ENCODE measurements at places on chromosomes 12 and 14.

GRCh38 chr14:66293533-66294105 is 192.6 kb upstream of the CCDC196 start:
- DNase-seq, result no peak

DNA sequence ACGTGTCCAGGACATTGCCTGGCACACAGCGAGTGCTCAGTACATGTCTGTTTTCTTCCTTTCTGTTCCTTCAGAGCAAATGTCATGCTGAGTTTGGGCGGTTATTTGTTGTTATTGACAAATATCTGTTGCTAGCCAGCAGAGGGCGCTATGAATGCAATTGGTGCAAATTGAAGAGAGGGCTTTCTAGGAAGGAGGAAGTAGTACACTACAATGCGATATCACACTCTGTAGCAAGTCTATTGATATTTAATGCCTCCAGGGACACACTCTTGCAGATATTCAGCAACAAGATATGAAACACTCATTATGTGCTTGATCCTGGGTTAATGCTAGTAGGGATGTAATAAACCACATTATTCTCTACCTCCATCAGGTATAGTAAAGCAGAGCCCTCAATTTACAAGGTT is 267.3 kb upstream of the SRRM4 start:
- no peak for DNase-seq

GRCh38 chr14:77832297-77832696 is 32.4 kb downstream of the ADCK1 start:
- DNase-seq, result no peak

DNA sequence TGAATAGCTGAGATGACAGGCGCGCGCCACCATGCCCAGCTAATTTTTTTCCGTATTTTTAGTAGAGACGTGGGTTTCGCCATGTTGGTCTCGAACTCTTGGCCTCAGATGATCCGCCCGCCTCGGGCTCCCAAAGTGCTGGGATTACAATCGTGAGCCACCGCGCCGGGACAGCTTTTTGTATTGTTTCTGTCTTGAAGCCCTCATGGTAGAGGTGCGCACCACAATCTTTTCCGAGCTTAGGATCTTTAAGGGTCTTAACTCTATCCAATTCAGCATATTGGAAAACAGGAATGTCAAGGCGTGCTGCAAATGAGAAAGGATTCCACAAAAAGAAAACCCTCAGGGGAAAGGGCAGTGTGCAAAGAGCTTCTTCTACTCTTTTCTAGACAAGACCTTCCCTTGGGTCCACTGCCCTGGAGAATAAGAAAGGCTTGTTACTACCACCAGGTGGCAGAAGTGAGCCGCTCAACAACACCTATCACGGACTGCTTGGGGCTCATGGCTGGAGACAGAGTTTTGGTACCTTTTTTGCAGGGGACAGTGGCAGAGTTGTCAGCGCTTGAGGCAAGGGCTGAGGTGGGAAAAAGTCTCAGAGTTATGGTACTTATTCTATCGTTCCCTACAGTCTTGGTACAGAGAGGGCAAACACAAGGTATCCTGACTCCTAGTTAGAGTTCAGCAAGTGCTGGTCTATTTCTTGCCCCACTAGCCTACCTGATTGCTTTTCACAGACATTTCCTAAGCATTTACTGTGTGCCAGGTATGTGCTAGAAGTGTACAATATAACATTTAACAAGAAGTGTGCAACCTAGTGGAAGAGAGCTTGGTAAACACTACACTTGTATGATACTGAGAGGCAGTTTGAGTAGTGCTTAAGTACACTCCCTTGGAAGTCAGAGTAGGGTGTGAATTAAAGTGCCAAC is 16.4 kb upstream of the SP7 start:
- DNase-seq, result peak; percentile 68

GRCh38 chr12:96623155-96623554 is 133.8 kb downstream of the CFAP54 start:
- DNase-seq, result no peak

- DNase-seq, result no peak
Measured at GRCh38 chr12:93763746-93764147, 86.6 kb downstream of the CRADD start.

DNA sequence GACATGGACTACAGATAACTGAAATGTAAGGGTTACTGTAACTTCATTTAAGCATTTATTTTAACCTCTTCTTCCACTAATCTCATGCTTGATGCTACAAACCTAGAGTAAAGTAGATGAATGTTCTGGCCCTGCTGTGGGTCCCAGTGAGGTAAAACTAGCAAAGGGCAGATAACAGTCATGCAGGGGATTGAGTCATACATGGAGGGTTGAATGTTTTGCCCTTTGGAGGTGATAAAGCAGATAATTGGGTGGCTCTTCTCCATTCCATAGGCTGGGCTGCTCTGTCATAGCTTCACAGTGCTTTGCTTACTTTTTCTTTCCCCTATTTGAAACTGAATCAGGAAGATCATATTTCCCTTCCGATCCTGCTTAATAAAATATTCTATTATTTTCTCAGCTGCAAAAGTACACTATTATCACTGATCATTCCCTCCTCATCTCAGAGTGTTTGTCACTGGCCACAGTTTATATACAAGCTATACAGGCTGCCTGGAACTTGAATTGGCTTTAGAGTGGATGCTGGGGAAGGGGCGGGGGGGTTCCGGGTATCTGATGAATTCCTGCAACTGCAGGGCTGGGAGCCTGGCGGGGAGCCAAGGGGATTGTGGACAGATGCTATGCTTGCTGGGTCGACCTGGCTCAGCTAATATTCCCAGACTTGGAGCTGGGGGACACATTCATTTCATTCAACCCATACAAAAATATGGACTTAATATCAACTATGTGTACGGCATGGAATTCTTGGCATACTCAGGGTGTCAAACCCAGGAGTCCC is 235.1 kb downstream of the NRXN3 start:
- DNase-seq, result no peak

GRCh38 chr12:57491393-57492280 is 3.8 kb downstream of the MARS1 start:
- no peak for DNase-seq

DNA sequence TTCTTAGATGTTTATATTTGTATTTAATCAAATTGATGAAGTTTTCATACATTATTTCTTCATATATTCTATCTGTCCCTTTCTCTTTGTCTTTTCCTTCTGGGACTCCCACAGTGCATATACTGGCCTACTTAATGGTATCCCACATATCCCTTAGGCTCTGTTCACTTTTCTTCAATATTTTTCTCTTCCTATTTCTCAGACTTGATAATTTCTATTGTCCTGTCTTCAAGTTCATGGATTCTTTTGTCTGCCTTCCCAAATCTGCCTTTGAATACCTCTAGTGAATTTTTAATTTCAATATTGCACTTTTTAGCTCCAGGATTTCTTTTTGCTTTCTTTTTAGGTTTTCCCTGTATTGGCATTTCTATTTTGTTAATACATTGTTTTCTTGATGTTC is 33.4 kb downstream of the IFT81 start:
- no peak for DNase-seq

GRCh38 chr12:46522071-46522470 is 149.5 kb upstream of the SLC38A2 start:
- peak; percentile 10 for DNase-seq

GRCh38 chr14:58292187-58292586 is 6.2 kb upstream of the ARID4A start:
- no peak for DNase-seq

DNA sequence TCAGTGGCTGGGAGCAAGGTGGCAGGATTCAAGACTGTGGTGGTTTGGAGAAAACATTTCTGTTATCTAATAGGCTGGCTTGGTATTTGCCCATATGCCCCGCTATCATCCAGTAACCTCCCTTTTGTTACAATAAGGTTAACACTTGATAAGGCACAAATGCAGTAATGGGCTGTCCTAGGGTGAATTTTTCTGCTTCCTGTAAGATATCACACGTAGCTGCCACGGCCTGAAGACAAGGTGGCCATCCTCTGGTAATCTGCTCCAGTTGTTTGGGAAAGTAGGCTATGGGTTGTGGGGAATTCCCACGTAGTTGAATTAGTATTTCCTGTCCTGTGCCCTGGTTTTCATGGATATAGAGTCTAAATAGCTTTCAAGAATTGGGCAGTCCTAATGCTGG is 23.1 kb downstream of the ANG start:
- DNase-seq, result no peak

- DNase-seq, result peak; percentile 75
Measured at GRCh38 chr12:108633534-108634248, at the start of gene SELPLG. Gene SELPLG, minus strand, starts transcription at chr12:108633894. Its CDS starts 9,587 bp downstream, at chr12:108624307.

DNA sequence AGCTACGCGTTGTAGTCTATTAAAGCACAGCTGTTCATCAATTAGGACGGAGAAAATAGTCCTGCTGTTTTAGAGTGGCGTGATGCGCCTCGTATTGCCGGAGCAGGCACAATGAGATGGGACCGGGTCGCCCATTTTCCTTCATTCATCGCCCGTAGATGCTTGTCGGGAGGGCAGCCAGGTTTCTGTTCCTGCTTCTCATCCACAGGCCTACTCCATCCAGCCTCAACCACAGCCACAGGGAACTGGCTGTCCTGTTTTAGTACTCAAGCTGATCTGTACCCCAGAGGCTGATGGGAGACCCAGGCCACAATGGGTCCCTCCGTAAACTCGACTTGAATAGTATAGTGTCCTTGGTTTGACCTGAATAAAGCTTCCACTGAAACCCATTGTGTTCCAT is 264.0 kb downstream of the VRK1 start:
- DNase-seq, result no peak

GRCh38 chr14:98417001-98417400 is 855.0 kb downstream of the BCL11B start:
- no peak for DNase-seq

- peak; percentile 17 for DNase-seq
Measured at GRCh38 chr12:2960390-2960956, 1.3 kb downstream of the TEAD4 start.

DNA sequence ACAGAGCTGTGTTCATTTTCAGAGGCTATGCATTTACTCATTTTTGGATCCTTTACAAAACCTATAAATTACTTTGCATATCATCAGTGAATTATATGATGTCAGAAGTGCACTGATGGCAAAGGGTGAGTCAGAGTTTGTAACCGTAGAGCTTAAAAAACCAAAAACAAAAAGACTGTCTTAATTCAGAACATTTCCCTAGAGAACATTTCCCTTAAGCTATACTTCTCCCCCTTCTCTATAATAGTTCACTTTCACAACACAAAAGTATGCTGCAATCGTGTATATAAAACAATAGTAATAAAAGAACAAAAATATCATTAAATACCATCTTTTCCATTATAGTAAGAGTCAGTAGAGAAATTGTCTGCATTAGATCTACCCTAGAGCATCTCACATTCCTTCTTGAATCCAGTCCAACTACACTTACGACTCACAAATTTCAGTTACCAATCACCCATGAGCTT is 934.9 kb downstream of the LRFN5 start:
- DNase-seq, result no peak

DNA sequence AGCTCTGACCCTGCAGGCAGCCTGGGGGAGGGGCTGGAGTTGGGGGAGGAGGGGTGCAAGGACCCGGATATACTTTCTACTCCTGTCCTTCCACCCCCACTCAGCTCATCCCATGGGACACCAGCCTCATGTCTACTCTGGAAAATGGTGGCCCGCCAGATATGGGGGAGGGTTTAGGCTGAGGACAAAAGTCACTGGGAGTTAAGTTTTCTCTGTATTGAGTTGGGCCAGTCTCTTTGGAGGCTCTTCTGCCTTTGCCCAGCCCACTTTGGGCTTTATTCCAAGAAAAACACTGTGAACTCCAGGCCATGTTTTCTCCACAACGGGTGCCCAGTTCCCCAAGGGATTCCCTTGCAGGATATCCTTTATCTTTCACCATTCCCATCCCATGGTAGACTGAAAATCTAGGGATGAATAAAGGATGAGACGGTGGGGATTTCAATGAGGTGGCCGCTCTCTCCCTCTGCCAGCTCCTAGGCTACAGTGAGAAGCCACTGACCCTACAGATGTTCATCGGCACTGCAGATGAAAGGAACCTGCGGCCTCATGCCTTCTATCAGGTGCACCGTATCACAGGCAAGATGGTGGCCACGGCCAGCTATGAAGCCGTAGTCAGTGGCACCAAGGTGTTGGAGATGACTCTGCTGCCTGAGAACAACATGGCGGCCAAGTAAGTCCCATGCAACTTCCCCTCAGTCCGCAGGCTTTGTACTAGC is 4.9 kb downstream of the NFATC4 start:
- no peak for DNase-seq

GRCh38 chr12:116672842-116673516 is 64.9 kb downstream of the SPRING1 start:
- DNase-seq, result no peak

GRCh38 chr12:132323171-132324010 is 6.0 kb downstream of the GALNT9 start:
- DNase-seq, result no peak

- DNase-seq, result no peak
Measured at GRCh38 chr12:100384559-100384935, 27.7 kb downstream of the SLC17A8 start.

DNA sequence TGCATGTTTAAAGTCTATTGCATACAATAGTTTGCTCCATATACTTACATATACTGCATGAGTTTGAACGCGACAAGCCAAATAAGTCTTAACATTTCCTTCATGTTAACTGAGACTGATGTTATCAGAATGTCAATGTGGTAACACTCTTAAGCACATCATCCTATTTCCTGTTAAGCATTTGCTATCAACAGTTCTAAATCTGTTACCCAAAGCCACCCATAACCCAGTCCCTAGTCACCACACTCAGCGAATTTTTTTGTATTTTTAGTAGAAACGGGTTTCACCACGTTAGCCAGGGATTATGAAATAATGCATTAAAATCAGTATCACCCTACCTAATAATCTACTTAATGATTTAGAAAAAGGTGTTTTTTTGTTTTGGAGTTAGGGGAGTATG is 39.4 kb downstream of the HNRNPC start:
- DNase-seq, result peak; percentile 71

- DNase-seq, result no peak
Measured at GRCh38 chr12:66742508-66743367, 63.9 kb upstream of the GRIP1 start.

GRCh38 chr14:69259168-69259526 is 811 bp upstream of the GALNT16 start:
- DNase-seq, result no peak

DNA sequence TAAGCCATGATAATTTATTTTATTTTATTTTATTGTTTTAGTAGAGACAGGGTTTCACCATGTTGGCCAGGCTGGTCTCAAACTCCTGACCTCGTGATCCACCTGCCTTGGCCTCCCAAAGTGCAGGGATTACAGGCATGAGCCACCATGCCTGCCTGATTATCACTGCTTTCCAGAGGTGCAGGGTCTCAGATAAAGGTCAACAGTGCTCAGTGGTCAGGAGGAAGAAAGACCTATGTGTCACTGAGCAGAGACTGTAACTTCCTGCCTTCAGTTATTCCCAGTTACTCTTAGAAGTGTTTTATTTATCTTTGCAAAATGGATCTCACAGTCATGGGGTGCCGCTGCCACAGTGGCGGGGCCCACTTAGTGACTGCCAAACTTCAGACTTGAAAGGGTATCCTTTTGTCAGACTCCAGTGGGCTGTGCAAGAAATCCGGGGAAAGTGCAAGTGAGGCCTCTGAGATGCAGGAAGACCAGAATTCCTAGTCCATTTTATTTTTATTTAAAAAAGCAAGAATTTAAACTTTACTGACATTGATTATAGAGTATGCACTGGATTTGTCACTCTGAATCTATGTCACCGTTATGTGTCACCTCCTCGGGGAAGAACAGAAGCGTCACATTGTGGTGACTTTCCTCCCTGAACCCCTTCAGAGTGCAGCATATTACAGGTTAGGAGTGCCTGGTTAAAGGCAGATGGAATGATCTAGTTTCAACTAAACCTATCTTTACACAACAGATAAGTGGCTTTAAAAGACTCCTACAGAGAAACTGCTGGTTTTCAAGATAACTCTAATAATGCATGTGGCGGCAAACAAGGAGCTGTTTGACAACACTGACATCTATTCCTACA is 59.1 kb upstream of the BICD1 start:
- DNase-seq, result no peak
